ENCODE measurements at places on chromosomes 7 and 10.

DNA sequence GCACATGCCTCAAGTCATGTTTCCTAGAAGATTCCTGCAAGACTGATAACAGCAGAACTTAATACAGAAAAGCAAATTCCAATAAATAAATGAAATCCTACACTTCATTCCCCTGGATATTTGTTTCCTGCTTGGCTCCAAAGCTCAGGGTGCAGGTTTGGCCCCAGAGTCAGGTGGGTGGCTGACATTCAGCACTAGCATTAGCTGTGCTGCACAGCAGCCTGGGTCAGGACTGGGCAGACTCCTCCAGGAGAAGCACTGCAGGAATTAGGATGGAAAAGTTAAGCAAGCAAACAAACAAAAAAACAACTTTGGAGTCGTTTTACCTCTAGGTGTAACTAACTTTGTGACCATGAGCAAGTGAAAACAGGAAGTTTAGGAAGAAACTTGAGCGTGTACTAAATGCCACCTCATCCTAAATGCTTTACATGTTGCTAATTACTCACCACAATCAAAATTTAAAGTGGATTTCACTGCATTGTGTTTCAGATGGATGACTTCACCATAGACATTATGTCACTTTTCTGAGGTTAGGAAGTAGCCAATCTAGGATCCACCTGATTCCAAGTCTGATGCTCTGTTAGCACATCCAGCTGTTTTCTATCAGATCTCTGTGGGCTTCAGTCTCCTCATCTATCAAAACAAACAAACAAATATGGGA lies 239.4 kb downstream of the C7orf25 start:
- DNase-seq: peak; percentile 80

- DNase-seq: no peak
These were observed 737.5 kb downstream of the PCDH15 start for GRCh38 chr10:54063514-54063913.

DNA sequence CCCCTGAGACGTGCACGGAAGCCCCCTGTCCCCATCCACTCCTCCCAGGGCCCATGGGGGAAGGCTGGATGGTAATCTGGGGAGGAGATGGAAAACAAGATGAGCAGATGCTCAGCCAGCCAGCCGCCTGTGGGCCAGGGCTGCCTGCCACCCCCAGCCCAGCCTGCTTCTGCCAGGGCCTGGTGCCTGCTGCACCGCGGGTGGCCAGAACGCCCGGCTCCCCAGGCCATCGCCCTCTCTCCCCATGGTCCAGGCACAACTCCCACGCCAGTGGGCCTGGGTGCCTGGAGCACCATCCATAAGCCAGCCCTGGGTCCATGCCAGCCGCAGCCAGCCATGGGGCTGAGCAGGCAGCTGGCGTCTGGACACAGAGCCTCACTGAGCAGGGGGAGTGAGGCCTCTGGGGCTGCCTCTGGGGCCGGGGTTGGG lies 57.2 kb upstream of the ELN start:
- DNase-seq: no peak

DNA sequence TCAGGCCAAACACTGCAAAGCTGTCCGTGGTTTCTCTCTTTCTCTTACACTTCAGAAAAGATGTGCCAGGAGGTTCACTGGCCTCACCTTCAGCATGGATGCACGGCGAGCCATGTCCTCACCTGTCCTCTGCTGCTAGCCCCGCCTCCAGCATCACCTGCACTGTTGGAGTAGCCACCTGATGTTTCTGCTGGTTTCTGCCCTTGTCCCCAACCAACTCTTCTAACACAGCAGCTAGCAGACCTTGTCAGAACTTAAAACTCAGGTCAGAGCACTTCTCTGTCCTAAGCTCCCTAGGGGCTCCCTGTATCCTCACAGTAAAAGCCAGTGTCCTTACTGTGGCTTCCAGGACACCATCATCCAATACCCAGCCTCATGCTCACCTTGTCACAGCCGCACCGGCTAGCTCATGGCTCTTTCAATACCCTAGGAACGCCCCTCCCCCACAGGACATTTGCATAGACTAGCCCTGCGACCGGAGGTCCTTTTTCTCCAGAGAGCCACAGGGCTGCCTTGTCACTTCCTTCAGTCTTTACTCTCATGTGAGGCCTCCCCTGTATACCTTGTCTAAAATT lies 15.2 kb downstream of the PALD1 start:
- DNase-seq: no peak

- no peak for DNase-seq
These were observed 7.1 kb upstream of the KLHL7 start for GRCh38 chr7:23098460-23098859.

- peak; percentile 37 for DNase-seq
These were observed at the start of gene CHN2 for GRCh38 chr7:29194594-29195427. TSS of gene CHN2 (plus strand) at chr7:29194775.

GRCh38 chr10:35185260-35186034 lies 58.8 kb downstream of the CREM start:
- no peak for DNase-seq

DNA sequence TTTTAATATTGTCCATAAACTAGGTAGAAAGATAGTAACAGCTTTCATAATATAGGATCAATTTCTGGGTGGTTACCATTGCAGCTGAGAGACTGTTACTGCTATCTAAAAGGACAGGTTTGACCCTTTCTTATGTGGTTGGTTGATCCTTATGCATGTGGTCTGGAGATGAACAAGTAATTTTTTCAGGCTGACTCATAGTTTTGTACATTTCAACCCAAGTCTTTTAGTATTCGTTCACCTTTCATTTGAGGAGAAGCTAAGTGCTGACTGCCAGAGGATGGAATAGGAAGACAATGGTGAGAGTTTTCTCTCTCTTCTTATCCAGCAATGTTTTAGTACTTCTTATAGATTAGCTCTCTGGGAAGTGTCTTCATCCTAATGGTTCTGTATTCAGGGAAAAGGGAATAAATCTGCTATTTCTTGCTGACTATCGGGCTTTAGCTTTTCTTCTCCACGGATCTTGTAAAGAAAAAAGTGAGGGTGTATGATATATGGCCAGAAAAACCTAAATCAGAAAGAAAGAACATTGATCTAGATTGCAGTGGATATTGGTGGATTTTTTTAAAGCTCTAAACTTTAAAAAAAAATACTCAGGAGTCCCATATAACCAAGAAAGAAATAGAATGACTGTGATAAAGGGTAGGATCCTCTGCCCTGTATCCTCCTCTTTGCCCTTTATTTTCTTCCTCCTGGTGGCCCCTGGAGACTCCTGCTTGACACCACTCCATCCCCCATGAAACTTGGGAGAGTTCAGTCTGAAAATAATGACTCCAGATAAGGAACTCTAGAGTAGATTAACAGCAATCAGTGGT lies 88.0 kb downstream of the CPED1 start:
- peak; percentile 77 for DNase-seq

DNA sequence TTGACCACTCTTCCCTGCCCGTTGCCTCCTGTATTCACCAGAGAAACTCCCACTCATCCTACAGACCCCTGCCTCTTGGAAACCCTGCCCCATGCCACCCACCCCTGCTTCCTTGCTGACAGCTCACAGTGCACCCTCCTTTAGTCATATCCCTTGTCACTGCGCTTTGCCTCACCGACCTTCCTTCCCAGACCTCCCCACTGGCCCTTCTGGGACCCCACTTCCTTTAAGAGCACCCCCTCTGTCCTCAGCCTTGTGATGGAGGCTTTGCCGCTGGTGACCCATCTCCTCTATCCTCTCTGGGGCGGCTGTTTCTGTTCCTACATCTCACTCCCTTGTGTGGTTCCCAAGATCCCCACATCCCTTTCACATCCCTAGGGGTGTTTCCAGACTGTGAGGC lies 92.8 kb upstream of the ZMIZ1 start:
- DNase-seq: no peak

- DNase-seq: no peak
These were observed 38.9 kb upstream of the ADARB2 start for GRCh38 chr10:1776127-1776662.

GRCh38 chr10:96376483-96376882 lies 17.7 kb upstream of the OPALIN start:
- DNase-seq: peak; percentile 83

DNA sequence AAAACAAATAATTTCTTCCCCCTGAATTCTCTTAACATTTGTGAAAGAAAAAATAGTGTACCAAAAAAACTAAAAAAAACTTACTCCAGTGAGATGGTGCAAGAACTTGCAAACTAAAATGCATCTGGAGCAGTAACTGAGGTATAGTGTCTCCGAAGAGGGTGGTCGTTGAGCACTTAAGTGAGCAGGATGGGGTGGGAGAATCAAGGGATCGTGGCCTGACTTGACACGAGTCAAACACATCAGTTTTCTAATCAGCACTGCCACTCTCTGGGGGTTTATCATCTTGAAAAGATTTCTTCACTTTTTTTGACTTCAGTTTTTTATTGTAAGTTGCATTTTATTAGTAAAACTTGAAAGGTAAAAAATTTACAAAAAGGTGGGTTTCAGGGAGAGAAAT lies 2.5 kb downstream of the ZNF273 start:
- no peak for DNase-seq

DNA sequence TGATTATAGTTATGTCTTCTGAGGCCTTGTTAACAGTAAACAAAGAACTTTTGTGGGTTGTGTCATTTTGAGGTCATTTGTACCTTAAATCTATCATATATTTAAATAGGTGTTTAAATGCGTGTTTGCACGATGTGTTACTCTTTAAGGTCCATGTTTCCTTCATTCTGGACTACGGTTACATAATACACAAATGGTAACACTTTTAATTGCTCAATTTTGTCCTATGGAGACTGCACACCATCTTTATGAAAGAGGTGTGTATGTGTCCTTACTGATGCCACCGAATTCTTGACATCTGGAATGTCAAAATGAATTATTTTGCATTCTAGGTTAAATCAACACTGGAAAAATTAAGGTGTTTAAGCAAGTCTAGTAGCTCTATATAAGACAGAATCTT lies 1.7 kb downstream of the PALS2 start:
- DNase-seq: no peak

GRCh38 chr7:151351027-151351426 lies 9.4 kb downstream of the NUB1 start:
- no peak for DNase-seq

DNA sequence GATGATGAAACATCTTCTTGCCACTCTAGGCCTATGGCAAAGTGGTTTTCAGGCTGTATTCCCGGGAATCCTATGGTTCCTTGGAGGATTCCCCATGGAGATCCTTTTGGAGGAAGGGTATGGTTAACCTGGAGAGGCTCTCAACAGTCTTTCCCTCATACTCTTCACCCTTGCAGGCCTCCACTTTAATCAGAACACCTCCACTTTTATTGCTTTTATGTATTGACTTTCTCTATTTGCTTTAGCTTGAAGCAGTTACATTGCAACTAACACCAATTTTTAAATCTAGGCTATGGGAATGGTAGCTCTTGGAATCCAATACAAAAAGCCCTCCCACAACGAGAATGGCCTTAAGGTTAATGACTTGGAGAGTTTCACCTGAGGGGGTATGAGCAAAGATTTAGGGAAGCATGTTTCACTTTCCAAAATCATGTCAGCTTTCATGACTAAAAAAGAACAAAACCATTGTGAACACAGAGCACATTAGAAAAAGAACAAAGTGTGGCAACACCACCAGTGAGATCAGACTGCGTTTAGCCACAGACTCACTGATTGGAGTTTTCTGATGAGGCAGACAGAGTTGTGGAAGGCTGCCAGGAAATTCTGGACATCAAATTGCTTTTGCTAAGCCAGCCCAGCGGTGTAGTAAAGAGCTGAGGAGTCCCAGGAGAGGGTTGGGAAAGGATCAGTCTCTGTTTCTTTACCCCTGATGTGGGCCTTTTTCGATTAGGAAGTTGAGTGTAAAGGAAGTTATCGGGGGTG lies 130.4 kb upstream of the BMPER start:
- DNase-seq: peak; percentile 91

DNA sequence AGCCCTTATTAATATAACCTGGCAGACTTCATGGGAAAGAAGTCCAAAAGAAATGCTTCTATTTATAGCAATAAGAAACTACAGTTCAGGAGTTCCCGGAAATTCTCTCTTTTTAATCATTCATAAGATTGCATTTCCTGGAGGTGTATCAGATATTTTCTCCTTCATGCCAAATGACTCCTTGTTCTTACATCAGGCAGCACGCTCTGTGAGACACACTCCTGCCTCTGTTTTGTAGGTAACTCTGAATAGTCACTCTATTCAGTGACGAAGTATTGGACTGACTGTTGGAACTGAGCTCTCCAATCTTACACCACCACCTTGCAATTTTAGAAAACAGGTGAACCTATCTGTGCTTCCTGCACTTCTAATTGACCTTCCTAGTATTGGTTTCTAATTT lies 78.7 kb upstream of the MSRB2 start:
- DNase-seq: no peak

DNA sequence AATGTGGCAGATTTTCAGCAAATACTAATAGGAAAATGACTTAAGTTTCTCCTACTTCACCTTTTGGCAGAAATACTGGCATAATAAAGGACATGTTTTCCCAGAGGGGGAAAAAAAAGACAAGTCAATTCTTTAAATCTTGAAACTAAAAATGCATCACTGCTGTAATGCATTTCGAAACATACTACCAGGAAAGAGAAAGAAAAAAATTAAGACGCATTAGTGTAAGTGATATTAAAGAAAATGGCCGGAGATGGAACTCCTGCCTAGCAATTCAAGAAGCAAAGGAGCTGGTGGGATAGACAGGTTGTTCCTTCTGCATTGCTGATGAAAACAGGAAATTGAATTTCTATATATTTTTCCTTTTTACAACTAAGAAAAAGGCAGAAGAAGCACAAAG lies 3.2 kb downstream of the ACTR1A start:
- no peak for DNase-seq

GRCh38 chr7:92843034-92843760 lies 6.8 kb upstream of the CDK6 start:
- no peak for DNase-seq

DNA sequence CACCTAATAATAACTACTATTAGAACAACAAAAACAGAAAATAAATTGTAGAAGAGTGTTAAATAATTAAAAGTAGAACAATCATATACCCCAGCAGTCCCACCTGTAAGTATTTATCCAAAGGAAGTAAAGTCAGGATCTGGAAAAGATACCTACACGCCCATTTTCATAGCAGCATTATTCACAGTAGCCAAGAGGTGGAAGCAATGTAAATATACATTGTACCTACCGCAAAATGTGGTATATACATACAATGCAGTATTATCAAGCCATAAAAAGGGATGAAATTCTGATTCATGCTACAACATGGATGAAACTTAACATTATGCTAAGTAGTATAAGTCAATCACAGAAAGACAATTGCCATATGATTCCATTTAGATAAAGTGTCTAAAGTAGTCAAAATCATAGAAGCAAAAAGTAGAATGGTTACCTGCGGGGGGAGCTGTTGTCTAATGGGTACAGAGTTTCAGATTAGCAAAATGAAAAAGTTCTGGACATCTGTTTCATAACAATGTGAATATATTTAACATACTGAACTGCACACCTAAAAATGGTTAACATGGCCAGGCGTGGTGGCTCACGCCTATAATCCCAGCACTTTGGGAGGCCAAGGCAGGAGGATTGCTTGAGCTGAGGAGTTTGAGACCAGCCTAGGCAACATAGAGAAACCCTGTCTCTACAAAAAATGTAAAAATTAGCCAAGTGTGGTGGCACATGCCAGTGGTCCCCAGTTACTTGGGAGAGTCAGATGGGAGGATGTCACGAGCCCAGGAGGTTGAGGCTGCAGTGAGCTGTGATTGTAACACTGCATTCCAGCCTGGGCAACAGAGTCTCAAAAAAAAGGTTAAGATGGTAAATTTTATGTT lies 6.0 kb upstream of the TMED4 start:
- DNase-seq: peak; percentile 51

- DNase-seq: no peak
These were observed 49.3 kb downstream of the CFAP46 start for GRCh38 chr10:132893090-132893489.

All from mammary epithelial cell (primary cell).